ENCODE measurements at places on chromosomes 16 and 17.
A peak's percentile ranks its signal among the peaks of the same experiment; 100 is the strongest.

DNA sequence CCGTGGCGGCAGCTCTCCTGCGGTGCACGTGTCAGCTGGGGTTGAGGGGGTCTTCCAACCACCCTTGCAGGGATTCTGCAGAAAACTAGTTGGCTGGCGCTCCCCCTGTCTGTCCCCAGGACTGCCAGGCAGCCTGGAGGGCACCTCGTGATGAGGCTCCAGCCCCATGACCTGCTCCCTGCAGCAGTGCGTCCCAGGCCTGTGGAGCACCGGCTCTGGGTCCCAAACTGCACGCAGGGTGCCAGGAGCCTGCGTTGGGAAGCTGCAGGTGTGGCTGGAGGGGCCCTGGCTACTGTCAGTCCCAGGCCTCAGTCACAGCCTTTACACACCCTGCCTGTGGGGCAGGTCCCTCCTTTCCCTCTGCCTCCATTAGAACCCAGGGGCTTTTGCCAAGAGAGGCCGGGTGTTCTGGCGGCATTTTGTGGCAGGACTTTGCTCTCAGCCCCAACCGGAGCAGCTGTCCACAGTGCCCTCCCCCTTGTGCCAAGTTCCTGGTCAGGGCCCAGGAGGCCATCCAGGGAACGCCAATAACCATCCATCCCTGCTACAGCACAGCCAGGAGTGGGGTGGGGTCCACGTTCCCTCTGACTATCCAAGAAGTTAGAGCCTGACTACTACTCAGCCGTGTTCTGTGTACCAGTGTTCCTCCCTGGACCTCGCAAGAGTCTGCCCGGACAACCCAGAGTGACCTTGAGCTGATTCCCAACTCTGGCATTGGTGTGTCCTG, 9.2 kb downstream of the CHMP6 start:
- peaks cover 23% of the 10 kb centered on the region for H3K27me3 ChIP-seq
- DNase-seq, result peak; percentile 49
- no peak overlapping the region for H3K4me3 ChIP-seq
- peaks cover 50% of the 10 kb centered on the region for H3K4me1 ChIP-seq
- peaks cover 53% of the 10 kb centered on the region for H3K36me3 ChIP-seq

DNA sequence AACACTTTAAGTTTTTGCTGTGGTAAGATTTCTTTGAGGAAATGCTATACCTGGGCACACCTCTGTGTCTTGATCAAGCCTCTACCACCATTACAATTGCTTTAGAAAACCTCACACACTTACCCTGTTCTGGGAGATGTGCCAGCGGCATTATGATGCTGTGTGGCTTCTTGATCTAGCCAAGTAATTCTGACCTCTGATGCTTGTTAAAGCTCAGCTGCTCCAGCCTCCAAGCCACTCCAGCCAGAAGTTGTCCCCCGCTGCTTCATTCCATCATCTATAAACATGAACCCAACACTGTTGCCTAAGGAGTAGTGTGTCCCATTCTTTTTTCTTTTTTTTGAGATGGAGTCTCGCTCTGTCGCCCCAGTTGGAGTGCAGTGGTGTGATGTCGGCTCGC, 60.1 kb downstream of the CYLD start:
- no peak overlapping the region for H3K27ac ChIP-seq
- no peak overlapping the region for H3K4me3 ChIP-seq
- H3K4me1 ChIP-seq, result peaks cover 13% of the 10 kb centered on the region
- H3K27me3 ChIP-seq, result no peaks in the 10 kb centered on the region
- DNase-seq, result no peak
- H3K36me3 ChIP-seq, result 0 out of 2 replicates have a peak, but pooled peaks cover 3% of the 10 kb centered on the region

DNA sequence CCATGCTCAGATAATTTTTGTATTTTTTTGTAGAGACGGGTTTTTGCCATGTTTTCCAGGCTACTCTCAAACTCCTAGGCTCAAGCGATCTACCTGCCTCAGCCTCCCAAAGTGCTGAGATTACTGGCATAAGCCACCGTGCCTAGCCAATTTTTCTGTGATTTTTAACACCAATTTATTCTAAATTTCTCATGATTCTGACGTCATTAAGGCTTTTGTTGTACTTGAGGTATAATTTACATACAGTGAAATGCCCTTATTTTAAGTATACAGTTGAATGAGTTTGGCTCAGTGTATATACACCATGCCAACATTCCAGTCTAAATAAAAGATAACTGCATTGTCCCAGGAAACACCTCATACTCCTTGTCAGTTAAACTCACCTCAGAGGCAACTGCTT, 77.4 kb downstream of the TMEM132E start:
- no peaks in the 10 kb centered on the region for H3K36me3 ChIP-seq
- H3K27me3 ChIP-seq, result peaks cover 8% of the 10 kb centered on the region
- no peak overlapping the region for H3K4me3 ChIP-seq
- H3K27ac ChIP-seq, result no peak overlapping the region

GRCh38 chr17:74779948-74780400, 3.8 kb upstream of the NAT9 start:
- peaks cover 48% of the 10 kb centered on the region for H3K36me3 ChIP-seq
- no peak for DNase-seq
- H3K4me3 ChIP-seq, result no peak overlapping the region

DNA sequence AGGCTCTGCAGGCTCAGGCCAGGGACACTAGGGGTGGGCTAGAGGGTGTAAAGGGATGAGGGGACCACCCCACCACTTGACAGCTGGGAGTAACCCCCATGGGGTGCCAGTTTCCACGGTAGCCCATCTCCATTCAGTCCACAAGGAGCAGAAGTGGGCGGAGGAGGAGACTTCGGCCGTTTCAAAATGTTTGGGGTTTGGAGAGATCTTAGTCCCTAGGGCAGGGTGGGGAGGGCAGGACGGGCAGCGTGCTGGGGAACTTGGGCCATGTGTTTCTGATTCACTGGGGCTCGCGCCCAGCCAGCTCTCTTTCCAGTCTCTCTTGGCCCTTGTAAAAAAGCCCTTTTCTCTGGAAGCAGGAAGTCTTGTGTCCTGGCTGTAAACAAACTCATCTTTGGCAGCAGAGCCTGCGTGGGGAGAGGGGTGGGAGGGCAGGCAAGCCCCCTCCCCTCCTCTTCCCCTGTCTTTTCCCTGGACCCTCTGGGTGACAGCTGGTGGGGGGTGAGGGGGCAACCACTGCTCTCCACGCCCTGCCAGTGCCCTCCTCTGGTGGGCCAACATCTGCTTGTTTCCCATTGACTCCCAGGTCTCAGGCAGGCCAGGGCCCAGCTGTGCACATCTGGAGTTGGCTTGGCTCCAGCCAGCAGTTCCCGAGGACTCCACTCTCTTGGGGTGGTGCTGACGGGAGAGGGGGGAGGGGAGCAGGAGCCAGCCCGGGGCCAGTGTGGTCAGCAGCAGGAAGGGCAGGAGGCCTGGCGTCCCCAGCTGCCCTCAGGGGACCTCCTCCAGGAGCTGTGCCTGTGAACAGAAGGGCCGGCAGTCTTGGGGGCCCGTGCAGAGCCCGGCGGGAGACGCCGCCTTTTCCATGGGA, 8.1 kb downstream of the CYGB start:
- peak overlapping the region; percentile 88 for H3K27ac ChIP-seq
- H3K4me1 ChIP-seq, result peaks cover 69% of the 10 kb centered on the region
- peak; percentile 91 for DNase-seq
- H3K36me3 ChIP-seq, result no peaks in the 10 kb centered on the region

DNA sequence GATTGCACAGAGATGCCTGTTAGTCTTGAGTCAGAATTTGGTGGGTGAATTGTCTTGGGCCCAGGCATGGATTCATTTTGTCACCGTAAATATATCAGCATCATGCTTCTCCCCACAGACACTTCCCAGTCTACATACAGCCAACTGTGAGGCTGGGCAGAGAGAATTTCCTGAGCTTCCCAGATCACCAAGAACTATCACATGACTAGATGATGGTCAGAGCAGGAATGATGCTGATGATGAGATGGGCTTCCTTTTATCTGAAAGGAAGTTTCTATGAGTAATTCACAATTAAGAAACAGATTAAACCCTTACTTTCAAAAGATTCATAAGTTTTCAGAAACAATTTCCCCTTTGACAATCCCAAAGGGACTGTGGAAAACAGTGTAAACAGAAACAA, 323 bp upstream of the KRTAP9-9 start:
- H3K27ac ChIP-seq, result no peak overlapping the region
- no peak overlapping the region for H3K4me3 ChIP-seq
- peaks cover 16% of the 10 kb centered on the region for H3K27me3 ChIP-seq
- H3K36me3 ChIP-seq, result no peaks in the 10 kb centered on the region

DNA sequence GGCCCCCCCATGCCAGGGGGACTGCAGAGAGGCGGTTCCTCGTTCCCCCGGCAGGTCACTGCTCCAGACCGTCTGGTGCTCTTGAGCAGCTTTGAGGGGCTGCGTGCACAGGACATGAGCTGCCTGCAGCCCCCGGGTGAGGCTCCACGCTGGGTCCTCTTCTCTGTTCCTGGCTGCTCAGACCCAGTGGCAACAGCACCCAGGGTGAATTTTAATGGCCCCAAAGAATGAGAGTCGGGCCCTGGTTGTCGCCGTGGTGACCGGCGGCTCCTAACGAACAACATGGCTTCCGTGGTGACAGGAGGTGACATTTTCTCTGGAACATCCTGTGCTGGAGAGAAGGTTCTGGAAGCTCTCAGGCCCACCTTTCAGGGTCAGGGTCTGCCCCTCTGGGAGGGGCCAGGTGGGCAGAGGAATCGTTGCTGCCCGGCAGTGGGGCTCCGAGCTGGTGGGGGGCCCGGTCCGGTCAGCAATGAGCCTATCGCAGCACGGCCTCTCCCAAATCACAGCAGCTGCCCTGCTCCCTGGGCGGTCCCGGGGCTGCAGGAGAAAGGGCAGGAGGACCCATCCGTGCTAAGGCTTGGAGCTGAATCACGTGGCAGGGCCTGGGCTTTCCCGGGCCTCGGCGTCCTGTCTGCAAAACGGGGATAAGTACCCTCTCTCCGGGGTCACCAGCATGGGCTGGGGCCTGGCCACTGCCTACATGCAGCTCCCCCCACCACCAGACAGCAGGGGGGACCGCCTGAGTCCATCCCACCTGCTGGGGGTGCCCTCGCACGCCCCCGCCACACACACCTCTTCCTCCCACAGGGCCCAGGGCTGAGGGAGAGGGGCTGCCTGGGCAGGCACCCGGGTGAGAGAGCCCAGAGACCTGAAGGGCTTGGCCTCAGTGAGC, 3.4 kb upstream of the C1QTNF8 start:
- H3K36me3 ChIP-seq, result no peaks in the 10 kb centered on the region
- H3K4me3 ChIP-seq, result no peak overlapping the region
- peaks cover 82% of the 10 kb centered on the region for H3K27me3 ChIP-seq
- H3K4me1 ChIP-seq, result peaks cover 5% of the 10 kb centered on the region
- no peak for DNase-seq
- no peak overlapping the region for H3K27ac ChIP-seq

GRCh38 chr17:29929006-29929532, 959 bp downstream of the SSH2 start:
- H3K36me3 ChIP-seq, result peaks cover 17% of the 10 kb centered on the region
- peak overlapping the region; percentile 65 for H3K27ac ChIP-seq
- no peak for DNase-seq
- no peaks in the 10 kb centered on the region for H3K27me3 ChIP-seq

GRCh38 chr16:977081-977701, 4.4 kb upstream of the SOX8 start:
- no peak overlapping the region for H3K4me3 ChIP-seq
- no peak for DNase-seq
- no peak overlapping the region for H3K27ac ChIP-seq
- H3K36me3 ChIP-seq, result no peaks in the 10 kb centered on the region
- peaks cover 88% of the 10 kb centered on the region for H3K27me3 ChIP-seq

GRCh38 chr17:27525836-27526603, 69.8 kb downstream of the KSR1 start:
- H3K27me3 ChIP-seq, result no peaks in the 10 kb centered on the region
- peaks cover 37% of the 10 kb centered on the region for H3K4me1 ChIP-seq
- H3K4me3 ChIP-seq, result no peak overlapping the region
- no peak for DNase-seq

DNA sequence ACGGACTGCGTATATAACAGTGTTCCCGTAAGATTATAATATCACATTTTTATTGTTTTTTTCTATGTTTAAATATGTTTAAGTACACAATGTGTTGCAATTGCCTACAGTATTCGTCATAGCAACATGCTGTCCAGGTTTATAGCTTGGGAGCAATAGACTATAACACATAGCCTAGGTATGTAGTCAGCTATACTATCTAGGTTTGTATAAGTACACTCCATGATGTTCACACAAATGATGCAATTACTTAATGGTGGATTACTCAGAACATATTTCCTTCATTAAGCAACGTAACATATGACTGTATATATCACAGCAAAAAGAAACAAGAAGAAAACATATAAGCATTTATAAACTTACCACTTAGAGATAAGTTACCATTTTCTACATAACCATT, 160.0 kb downstream of the CBLN1 start:
- H3K27ac ChIP-seq, result no peak overlapping the region
- H3K36me3 ChIP-seq, result no peaks in the 10 kb centered on the region
- no peak overlapping the region for H3K4me3 ChIP-seq
- no peaks in the 10 kb centered on the region for H3K27me3 ChIP-seq
- no peaks in the 10 kb centered on the region for H3K4me1 ChIP-seq
- DNase-seq, result no peak

DNA sequence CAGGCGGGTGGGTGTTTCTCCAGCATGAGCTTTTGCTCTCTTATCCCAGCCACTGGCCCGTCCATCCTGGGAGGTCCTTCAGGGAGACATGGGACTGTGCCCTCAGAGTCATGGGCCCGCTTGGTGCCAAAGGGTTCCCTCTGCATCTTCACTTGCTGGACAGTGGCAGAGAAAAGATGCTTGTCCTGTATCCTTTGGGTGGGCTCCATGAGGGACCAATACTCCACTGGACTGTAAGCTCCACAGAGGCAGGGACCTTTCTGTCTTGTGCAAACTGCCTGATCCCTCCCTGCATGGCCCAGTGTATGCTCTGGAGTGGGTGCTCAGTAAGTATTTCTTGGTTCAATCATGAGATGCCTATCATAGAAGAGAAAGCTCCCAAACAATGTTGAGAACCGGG, 184.8 kb upstream of the WSCD1 start:
- H3K4me1 ChIP-seq, result no peaks in the 10 kb centered on the region
- H3K36me3 ChIP-seq, result no peaks in the 10 kb centered on the region
- no peak overlapping the region for H3K4me3 ChIP-seq
- H3K27ac ChIP-seq, result no peak overlapping the region

GRCh38 chr16:80100186-80100585, 440.6 kb upstream of the DYNLRB2 start:
- H3K4me3 ChIP-seq, result no peak overlapping the region
- H3K27me3 ChIP-seq, result no peaks in the 10 kb centered on the region
- DNase-seq, result no peak
- H3K4me1 ChIP-seq, result no peaks in the 10 kb centered on the region

DNA sequence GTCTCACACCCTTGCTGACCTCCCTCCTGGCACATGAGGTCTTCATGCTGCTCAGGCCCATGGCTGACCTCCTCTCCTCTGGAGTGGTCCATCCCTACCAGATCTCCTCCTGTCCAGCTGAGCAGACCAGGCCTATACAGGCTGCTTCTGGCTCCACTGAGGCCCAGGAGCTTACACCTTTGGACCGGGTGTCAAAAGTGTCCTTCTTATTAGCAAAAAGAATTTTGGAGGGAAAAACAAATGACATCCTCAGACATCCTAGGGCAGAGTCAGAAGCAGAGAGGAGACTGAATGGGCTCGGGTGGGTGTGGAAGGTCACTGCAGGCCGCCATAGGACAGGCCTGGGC, 38.1 kb downstream of the WSB1 start:
- no peak overlapping the region for H3K27ac ChIP-seq
- DNase-seq, result no peak
- no peaks in the 10 kb centered on the region for H3K36me3 ChIP-seq
- no peak overlapping the region for H3K4me3 ChIP-seq
